Myocyte (in vitro differentiated cells): ENCODE measurements at places on chromosomes 16 and 17.

GRCh38 chr17:70717042-70717441 lies 547.7 kb downstream of the KCNJ2 start:
- DNase-seq = no peak

GRCh38 chr16:85436636-85437165 lies 176.4 kb upstream of the GSE1 start:
- DNase-seq = no peak

GRCh38 chr17:72883351-72883750 lies 209.1 kb downstream of the SLC39A11 start:
- DNase-seq = no peak

DNA sequence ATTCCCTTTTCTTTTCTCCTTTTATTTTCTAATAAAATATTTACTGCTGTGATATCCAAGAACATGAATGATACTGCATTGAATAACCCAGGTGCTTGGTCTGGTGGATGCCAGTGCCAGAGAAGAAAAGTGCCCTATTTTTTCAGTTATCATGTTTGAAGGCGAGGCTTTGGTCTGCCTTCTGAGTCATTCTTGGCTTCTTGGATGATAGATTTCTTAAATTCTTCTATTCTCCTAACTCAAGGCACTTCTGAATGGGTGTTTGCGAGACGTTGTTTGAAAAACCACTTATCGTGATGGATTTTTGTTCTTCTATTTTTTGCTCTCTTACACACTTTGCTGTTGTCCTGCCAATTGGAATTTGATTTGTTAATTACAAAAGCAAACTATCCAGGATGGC lies 66.7 kb downstream of the FTO start:
- DNase-seq = no peak
